ENCODE measurements at places on chromosomes 5 and 9. TPM values are rescaled to one million over a fixed set of nuclear protein-coding genes. Genes with fewer than 3 reads are reported as not detected.

The WDR38 gene
- not detected for total RNA-seq

The GRAMD2B gene
- 4.1 TPM for total RNA-seq

DNA sequence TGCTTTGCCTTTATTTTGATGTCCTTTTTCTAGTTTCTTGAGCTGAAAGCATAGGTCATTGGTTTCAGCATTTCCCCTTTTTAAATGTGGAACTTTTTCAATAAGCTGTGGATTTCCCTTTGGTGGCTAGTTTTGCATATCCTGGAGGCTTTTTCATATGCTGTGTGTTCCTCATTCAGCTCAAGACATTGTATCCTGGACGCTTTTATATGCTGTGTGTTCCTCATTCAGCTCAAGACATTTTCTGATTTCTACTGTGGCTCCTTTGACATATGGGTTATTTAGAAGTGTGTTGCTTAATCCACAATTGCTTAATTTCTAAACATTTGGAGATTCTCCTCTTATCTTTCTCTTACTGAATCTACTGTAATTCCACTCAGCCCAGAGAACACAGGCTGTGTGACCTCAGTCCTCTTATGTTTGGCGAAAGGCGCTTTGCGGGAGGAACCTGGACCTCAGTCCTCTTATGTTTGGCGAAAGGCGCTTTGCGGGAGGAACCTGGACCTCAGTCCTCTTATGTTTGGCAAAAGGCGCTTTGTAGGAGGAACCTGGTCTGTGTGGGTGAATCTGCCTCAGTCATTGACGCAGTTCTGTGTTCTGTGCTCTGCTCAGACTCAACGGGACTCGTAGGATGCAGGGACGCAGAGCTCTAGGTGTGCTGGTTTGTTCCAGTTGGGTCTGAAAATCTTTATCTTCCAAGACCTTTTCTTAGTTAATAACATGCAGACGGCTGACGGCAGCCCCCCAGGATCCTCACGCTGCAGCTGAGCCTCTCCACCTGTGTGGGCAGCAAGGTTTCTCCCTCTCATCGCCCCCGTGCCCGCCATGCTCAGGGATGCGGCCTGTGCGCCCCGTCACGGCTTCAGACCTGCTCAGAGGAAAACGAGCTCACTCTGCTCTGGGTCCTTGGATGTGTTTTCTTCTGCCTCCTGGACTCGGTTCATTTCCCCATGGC is 6.0 kb upstream of the SLC9A3 start:
- no peak for DNase-seq

DNA sequence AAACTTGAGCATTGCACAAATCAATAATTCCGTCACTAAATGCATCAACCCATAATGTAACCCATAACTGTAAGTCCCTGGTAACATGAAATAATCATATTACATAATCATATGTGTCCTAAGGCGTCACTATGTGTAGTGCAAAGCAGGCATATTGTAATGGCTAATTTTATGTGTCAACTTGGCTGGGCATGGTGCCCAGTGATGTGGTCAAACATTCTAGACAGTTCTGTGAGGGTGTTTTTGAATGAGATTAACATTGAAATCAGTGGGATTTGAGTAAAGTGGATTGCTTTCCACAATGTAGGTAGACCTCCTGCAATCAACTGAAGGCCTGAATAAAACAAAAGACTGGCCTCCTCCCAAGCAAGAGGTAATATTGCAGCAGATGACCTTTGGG is 794.4 kb upstream of the ACO1 start:
- DNase-seq, result no peak
